Caco-2 (cell line): ENCODE measurements at places on chromosomes 6 and 20.

GRCh38 chr20:3803854-3804253 lies 7.7 kb downstream of the CDC25B start:
- no peak for DNase-seq

DNA sequence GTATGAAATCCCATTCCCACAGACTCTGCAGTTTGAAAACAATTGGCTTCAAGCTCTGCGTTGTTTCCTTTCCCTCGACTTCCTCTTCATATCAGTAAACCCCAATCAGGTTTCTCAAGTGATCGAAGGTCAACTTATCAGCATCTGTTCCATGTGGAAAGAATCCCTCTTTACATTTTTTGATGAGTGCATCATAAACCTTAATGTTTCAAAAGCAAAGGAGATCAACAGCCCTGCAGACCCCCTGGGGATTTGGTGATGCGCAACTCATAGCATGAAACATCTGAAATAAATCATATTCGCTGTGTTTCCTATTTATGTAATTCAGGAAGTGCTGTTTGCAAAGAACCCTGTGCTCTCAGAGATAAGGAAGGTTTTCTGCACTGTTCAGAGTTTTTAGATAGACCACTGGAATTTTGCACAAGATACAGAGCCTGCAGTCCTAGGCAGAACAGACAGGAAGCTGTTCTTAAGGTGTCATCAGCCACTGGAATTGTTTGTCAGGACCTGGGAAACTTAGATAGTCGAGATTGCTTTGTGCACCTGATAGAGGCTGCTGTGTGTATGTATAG lies 216.0 kb downstream of the HIVEP2 start:
- peak; percentile 2 for DNase-seq

- DNase-seq: no peak
Observed at GRCh38 chr6:127918506-127919427, 17.9 kb upstream of the THEMIS start.

GRCh38 chr6:54114991-54115390 lies 3.7 kb downstream of the MLIP start:
- DNase-seq: no peak
